ENCODE measurements at places on chromosomes 7 and 10.
A peak's percentile ranks its signal among the peaks of the same experiment; 100 is the strongest.

- DNase-seq = no peak
Measured at GRCh38 chr7:97772045-97772901, 40.4 kb downstream of the TAC1 start.

DNA sequence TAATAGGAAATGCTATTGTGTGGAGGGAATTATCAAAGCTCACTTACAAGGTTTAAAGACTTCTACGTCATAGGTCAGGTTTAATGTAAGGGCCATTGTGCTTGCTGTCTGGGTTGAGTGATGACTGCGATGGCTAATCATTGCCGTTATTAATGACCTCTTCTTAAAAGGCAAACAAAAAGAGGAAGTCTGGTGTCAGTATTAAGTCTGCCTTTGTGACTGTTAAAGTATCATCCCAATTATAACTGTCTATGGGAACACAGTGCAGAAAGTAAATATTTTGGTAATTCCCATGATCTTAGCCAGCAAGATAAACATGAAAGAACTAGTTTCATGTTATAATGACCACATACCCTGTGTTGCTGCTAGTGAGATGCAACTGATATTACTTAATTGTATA is 382.4 kb downstream of the BBS9 start:
- no peak for DNase-seq

DNA sequence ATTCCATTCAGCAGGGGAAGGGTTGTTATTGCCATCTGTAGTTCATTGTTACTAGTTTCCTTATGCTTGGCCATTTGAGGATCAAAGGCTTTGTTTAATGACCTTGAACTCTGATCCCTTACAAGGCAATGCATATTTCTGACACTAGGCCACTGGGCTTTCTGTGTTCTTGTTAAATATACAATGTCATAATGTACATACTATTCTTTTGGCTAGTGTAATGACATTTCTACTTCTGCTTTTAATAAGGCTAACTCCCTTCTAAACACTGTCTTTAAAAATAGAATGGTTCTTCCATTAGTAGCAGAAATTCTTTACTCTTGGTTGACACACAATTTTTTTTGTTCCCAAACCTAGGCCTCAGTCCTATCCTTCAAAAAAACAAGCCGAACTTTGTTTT is 86.6 kb downstream of the BBS9 start:
- DNase-seq = no peak

DNA sequence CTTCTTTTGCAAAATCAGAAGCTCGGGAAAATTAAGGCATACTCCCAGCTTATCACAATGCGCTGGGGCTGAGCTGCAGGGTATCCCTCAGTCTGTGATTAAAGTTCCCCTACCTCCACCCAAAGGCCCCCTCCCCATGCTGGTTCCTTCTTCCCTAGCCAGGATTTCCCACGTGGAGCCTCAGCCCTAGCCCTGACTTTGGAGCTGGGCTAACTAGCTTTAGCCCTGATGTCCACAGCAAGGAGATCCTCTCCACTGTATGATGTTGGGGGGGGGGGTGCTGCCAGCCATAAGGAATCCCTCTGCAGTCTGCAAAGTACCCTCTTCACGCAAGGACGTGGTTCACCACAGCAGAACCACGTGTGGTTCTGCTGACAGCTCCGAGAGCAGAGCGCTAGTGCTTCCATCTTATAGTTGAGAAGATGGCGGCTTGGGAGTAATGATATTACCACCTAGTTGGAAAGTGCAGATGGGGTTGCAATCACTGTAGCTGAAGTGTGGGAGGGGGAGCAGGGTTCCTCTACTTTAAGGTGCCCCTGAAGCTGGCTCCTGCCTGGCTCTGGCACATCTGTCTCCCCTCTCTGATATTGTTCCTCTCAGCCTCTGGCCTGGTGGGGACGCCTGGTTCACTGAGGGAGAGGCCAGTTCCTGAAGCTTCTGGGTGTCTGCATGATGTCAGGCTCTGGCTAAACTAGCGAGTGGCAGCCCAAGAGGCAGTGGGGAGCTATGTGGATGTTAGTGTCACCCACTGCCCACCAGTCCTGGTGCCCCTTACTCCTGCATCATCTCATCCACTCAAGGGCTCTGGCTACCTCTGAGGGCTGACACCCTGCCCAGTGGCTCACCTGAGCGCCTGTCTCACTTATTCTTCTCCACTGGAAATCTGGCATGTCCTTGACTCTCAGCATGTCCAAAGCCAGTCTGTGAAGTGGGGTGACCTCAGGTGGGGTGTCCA is 270.7 kb downstream of the RPS24 start:
- DNase-seq = no peak

GRCh38 chr10:88565072-88565471 is 18.0 kb downstream of the RNLS start:
- no peak for DNase-seq

DNA sequence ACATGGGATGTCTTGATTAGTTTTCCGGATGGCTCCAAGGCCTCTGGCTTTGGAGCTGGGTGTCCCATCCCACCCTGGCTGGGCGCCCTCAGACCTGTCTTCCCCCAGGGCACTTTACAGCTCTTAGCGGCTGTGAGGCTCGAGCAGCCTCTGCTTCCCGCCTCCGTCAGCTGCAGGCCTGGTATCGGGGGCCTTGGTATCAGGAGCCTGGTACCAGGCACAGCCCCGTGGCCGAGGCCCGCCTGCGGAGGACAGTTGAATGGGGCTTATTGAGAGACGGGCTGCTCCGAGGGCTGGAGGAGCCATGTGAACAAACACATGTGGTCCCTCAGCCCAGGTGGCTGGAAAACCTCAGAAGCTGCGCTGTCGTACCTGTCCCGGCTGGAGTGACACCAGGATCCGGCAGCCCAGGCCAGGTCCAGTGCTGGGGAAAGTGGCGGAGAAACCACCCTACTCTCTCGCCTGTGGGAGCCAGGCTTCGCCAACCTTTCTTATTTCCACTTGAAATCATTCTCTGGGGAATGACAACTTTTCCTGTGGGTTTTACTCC is 23.9 kb upstream of the AP5Z1 start:
- DNase-seq = no peak

GRCh38 chr10:23974746-23975272 is 234.1 kb upstream of the KIAA1217 start:
- no peak for DNase-seq

DNA sequence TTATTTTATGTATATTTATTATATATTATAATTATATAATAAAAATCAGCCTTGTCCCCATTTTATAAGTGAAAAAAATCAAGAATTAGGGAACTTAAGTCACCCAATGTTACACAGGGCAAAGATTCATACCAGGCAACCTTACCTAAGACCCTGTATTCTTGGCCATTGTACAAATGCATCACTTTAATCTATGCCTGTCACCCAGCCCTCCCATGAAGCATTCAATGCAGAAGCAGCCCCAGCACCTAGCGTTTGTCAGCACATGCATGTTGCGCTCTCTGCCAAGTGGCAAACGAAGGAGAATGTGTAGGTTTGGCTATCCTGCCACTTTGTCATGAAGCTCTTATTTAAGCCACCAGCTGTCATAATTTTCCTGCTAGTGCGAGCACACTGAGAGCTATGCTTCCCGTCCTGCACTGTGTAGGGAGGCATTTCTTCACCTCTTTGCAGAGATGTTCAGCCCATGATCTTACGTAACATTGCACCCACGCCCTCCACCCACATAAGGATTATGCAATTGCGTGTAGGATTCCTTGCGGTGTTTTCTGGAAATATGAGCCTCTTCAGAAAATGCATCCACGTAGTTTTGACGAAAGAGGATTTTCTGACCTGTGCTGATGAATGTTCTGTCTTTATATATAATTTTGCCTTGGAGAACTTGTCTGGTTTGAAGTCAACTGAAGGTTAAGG is 7.7 kb upstream of the COBL start:
- DNase-seq = no peak

DNA sequence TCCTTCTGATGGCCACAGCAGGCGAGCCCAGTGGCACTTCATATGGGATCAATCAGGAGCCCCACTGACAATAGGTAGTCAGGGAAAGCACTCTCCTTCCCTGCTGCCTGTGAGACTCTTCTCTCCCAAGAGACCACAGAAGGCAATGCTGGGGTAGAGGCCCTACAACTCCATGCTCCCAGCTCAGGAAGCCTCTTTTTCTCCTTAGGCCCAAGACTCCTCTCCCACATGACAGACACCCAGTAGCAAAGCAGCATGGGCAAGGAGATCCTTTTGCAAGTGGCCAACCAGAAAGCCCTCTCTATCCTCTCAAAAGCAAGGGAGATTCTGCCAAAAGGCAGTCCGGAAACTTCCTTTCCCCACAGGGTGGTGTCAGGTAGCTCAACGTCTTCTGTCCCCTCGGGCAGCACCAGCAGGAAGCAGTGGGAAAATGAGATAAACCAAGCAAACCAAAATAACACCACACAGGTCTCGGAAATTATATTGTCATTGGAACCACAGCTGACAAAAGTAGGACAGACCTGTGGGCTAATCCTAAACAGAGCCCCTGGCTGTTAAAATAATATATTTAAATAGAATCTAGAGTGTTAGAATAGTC is 172.7 kb upstream of the GDF10 start:
- DNase-seq = no peak

- DNase-seq = no peak
Measured at GRCh38 chr7:115044224-115044623, 122.3 kb downstream of the MDFIC start.

DNA sequence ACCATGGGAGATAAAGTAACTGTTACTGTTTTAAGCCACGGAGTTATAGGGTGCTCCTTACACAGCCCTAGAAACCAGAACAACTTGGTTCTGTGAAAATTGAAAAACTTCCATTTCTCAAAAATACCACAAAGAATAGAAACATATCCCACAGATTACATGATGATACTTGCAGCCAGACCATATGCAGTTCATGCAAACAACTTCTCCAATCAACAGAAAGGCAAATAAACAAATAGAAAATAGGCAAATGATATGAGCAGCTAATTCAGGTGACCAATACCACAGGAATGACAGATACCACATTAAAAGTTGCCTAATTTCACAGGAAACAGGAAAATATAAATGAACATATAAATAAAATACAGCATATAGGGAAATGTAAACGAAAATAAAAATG is 297.5 kb downstream of the HTR7 start:
- DNase-seq = no peak

- DNase-seq = no peak
Measured at GRCh38 chr7:574661-575395, 55.2 kb upstream of the PDGFA start.

GRCh38 chr7:147564786-147565476 is 1025.6 kb upstream of the C7orf33 start:
- DNase-seq = no peak

GRCh38 chr10:97575127-97575668 is 2.6 kb downstream of the ANKRD2 start:
- peak; percentile 50 for DNase-seq

GRCh38 chr7:142811154-142811737 is 40.5 kb downstream of the PRSS2 start:
- peak; percentile 64 for DNase-seq

- DNase-seq = no peak
Measured at GRCh38 chr7:148255333-148255732, 335.2 kb upstream of the C7orf33 start.

DNA sequence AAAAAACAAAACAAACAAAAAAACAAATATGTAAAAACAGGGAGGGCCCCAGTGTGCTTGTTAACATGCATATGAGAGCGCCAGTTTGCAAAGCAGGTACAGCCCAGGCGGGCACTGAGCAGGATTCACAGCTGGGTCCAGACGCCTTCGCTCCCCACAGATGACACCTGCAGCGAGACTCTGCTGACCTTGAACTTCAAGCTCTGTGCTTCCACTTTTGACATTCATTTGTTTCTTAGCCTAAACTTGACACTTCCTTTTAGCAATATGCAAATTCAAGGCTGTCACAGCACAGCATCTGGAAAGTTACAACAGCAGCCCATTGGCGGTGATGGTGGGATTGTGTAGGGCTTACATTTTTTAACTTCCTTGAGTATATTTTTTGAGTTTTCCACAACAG is 88.8 kb upstream of the TNS3 start:
- no peak for DNase-seq

- DNase-seq = no peak
Measured at GRCh38 chr10:1968257-1969033, 231.1 kb upstream of the ADARB2 start.

DNA sequence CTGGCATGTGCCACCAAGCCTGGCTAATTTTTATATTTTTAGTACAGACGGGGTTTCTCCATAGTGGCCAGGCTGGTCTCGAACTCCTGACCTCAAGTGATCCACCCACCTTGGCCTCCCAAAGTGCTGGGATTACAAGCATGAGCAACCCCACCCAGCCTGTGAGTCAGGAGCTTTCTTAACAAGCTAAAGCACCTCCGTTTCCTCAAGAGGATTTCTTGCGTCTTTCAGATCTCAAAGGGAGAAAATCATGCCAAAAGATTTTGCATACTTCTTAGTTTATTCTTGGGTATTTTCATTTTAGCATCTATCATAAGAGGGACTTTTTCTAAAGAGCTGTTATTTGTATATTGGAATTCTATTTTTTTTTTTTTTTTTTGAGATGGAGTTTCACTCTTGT is 47.9 kb upstream of the FOXK1 start:
- no peak for DNase-seq

GRCh38 chr7:148623586-148624282 is 33.2 kb downstream of the C7orf33 start:
- DNase-seq = no peak

GRCh38 chr7:132650498-132650897 is 74.2 kb upstream of the PLXNA4 start:
- no peak for DNase-seq

DNA sequence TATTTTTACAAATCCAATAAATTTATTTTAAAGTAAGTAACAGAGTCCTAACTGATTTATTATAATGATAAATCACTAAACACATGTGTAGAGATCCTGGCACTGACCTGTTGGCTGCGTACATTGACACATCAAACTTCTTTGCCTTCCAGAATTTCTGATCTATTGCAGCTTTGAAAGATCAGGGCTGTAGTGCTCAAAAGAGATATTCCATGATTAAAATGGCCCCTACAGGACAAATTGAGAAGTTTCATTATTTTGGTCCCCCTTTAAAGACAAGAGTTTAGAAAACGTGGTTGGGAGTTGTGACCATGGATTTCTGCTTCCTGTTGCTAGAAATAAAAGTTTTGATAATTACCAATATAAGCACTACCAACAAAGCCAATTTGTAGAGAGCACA is 87.7 kb upstream of the PDK4 start:
- no peak for DNase-seq

- no peak for DNase-seq
Measured at GRCh38 chr10:110576220-110576619, 8.7 kb downstream of the SMC3 start.

DNA sequence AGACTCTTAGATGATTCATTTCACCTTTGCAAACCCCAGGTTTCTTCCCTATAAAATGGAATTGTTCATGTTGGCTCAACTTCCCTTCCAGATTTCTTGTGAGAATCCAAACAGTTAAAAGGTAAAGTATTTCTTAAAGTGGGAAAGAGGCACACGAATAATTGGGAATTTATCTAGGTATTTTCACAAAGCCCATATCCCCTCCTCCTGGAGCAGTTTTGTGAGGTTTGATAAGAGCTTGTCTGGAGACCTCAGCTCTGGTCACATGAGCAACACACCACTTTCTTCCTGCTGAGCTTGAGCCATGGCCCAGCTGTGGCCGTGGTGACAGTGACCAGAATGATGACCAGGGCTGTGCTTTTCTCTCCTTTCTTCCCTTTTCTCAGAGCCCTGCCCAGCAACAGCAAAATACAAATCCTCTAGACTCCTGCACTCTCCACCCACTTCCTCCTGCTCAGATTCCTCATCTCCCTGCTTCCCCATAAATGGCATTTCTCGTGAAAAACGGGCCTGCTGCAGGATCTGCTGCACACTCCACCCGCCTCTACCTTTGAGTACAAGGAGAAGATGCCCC is 87.7 kb downstream of the PIK3CG start:
- DNase-seq = no peak
